ENCODE measurements at places on chromosomes 7 and 10. TPM values are rescaled to one million over a fixed set of nuclear protein-coding genes. Genes with fewer than 3 reads are reported as not detected.

DNA sequence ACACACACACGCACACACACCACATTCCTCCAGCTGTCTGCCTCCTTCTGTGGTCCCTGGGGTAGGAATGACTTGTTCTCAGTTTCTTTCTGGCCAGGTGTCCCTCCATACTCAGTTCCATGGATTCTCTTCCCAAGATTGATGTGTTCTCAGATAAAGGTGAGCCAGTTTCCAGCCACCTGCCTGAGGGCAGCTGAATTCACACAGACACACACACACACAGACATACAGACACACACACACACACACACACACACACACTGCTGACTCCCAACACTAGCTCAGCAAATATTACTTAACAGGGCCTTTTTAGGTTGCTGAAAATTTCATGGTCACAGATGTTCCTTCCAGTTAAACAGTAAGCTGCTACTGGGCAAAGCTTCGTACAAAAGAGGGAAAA lies 45.4 kb upstream of the GDF10 start:
- no peak for DNase-seq

DNA sequence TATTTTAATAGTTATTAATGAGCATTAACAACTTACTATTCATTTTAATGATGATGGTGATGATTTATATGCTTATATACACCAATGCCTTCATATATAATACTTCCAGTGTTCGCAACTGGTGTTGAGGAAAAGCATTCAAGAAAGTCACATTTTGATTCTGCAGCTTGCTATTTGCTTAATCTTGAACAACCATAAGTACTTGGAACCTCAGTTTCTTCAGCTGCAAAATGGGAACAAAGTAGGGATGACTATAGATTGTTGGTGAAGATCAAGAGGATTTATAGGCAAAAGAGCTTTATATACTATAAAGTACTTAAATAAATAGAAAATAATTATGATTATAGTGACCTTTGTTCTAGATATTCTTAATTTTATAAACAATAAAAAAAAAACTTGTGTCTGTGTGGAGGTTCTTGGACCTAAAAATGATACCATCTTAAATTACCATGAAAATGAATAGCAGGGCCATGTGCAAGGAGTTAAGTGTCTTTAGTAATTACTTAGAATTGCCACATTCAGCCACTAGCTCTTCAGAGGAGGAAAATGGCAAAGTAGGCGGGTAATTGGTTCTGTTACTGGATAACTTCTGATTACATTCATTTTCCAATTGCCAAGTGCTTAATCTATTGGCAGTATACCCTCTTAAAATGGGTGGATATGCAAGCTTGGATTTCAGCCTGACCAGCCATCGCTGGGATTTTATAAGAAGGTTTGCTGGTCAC lies 4.5 kb downstream of the ARID5B start:
- no peak for DNase-seq

DNA sequence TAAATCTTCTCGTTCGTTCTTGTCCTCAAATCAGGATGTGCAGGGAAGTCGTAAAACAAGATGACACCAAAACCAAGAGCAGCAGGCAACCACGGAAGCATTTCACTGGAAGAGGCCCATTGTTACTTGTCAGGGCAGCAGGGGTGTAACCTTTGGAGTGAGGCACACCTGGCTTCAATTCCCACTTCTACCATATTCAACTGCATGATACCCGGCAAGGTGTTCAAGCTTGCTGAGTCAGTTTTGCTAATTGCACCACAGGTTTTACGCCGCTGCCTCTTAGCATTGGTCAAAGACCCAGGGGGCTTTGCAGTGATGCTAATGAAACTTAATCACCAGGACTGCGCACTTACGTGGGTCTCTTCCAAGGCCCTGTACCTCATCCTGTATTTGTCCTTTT lies 50.0 kb upstream of the PTER start:
- no peak for DNase-seq

DNA sequence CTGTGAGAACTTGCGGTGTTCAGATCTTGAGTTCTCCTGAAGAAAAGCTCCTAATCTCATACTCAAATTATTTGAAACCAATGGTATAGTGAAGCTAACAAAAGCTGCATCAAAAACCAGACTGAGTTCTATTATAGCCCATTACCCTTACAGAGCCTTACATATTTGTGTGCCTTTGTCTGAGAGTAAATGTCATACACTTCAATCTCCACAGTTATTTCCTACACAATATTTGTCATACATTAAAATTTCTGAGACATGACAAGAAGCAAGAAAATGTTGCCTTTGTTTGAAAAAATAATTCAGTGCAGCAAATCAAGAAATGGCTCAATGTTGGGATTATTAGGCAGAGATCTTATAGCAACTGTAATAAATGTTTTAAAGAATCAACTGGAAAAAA lies 776.1 kb upstream of the MBL2 start:
- no peak for DNase-seq

The IGFBP3 gene
- 153 TPM for polyA plus RNA-seq

The CUBN gene
- polyA plus RNA-seq = 0.04 TPM

The PDE1C gene
- polyA plus RNA-seq = 8.5 TPM

The GATA3 gene
- 3.5 TPM for polyA plus RNA-seq
